Suppressor macrophage treated with lipopolysaccharide for 4 hours (primary cell): ENCODE measurements at places on chromosomes 2 and 18.

DNA sequence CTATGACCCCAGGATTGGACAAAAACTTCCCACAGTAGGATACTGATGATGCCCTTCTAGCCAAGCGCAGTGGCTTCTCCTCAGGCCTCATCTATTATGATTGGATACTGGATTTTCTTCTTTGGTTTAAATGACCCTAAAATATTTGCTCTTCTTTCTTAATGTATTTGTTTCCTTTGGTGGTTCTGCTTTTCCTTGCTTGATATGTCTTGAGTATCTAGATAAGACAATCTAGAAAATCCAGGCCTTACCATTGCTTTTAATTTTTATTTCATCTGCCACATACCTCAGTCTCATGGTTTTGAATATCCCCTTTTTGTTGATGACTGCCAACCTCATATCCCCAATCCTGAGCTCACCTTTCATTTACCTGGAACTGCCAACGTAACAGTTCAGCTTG is 35.6 kb downstream of the OTOF start:
- no peak for DNase-seq

DNA sequence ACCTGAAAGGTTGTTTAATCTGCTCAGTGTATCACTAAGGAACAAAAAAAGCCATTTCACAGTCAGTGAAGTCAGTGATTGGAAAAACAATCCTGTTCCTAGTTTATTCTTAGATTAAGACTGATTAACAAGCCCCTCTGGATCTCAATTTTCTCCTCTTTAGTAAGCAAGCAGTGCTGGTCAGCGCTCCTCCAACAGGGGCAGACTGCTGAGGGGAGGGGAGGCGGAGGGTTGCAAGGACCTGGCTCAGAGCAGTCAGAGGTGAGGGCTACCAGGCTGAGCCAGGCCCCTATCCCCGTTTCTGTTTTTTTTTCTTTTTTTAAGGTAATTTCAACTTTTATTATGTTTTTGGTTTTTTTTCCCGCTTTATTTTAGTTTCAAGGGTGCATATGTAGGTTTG is 24.7 kb upstream of the KCNS3 start:
- DNase-seq = no peak

GRCh38 chr2:95158891-95159619 is 593 bp downstream of the ZNF514 start:
- DNase-seq = peak; percentile 22

DNA sequence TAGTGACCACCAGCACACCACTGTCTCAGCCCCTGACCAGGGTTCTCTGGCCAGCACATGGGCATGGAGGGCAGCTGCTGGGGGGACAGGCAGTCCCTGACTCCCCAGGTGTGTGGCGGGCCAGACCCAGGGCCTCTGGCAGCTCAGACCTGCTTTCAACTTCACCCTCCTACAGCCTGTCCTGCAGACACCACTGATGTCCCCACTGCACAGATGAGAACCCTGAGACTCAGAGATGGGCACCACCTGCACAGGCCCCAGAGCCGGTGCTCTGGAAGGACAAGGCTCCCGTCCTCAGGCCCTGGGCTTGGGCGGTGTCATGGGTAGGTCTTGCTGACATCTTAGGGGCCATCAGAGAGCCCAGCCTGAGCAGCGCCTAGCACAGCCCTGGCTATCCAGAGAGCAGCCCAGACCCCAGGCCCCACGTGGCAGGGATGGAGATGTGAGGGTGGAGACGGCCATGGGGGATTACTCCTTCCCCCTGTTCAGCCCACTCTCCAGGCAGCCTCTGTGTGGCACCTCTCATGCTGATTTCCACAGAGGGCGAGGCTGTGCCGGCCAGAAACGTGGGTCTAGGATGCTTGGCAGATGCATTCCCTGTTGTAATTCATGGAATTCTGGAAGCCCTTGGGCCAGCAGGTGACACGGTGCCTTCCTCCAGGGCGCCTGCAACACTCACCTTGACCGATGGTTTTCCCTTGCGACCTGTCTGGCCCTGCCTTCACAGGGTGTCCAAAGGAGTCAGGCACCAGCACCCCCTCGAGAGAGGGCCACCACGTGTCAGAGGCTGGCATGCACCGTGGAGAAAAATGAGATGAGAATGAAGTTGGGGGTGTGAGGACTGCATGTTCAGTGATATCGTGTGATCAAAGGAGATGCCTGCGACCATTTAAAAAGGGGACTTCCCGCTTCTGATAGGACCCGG is 61.2 kb upstream of the GLI2 start:
- DNase-seq = no peak

- DNase-seq = no peak
Measured at GRCh38 chr2:39821871-39822270, 42.8 kb upstream of the THUMPD2 start.

DNA sequence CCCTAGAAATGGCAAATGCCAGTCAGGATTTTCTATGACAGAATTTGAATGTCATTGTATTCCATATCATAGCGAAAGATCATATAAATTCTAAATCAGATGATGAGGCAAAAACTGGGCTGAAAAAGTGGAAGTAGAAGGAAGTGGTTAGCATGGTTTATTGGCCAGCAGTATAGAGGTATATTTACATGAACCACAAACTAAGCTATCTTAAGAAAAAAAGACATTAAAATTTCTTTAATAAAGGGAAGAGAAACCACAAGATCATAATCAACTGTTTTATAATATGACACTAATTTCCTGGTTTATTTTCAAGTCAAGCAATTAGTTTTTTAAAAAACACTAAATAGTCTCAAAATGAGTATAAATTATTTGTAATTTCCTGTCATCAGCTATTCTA is 123.2 kb upstream of the LRP1B start:
- DNase-seq = no peak

- no peak for DNase-seq
Measured at GRCh38 chr18:68354176-68354575, 360.7 kb downstream of the TMX3 start.

- peak; percentile 47 for DNase-seq
Measured at GRCh38 chr2:210199186-210199765, 26.0 kb downstream of the ACADL start.

DNA sequence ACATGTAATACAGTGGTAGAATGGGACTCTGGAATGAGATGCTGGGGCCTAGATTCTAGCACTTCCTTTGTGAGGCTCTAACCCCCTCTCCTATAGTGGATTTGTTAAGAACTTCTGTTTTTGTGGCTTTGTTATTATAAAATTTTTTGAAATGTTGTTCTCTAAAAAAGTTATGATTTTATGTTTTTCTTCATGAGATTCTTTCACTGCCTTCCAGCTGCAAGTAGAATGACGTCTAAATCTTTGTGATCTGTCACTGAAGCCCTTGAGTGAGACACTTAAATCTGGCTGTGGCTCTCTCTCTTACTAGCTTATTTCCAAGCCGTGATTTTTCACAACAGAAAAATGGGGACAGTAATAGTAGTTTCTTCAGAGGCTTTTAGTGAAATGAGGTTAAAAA is 1.6 kb downstream of the CASP8 start:
- peak; percentile 37 for DNase-seq

- DNase-seq = no peak
Measured at GRCh38 chr2:241818229-241818942, 9.4 kb downstream of the NEU4 start.

- no peak for DNase-seq
Measured at GRCh38 chr18:34976534-34976898, 64.7 kb upstream of the MAPRE2 start.
